ENCODE measurements at places on chromosomes 12 and 14.

GRCh38 chr14:78959674-78960264 lies 789.6 kb downstream of the NRXN3 start:
- peak; percentile 15 for DNase-seq

DNA sequence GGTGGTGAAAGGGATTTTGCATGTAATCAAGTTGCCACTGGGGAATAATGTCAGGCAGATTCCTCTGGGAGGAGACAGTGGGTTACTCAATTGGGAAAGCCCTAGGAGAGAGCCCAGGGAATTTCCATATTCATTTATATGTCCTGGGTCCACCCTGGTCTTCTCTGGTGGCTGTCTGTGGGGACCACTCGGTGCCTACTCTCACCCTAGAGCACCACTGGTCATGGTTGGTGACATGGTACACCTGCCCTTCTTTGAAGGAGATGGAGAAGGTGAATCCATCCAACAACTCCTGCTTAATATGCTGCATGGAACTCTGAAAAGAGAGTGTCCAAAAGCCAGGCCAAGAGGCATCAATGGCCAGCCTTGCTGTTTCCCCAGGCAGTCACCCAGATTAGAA lies 12.8 kb upstream of the RERG start:
- DNase-seq, result no peak

DNA sequence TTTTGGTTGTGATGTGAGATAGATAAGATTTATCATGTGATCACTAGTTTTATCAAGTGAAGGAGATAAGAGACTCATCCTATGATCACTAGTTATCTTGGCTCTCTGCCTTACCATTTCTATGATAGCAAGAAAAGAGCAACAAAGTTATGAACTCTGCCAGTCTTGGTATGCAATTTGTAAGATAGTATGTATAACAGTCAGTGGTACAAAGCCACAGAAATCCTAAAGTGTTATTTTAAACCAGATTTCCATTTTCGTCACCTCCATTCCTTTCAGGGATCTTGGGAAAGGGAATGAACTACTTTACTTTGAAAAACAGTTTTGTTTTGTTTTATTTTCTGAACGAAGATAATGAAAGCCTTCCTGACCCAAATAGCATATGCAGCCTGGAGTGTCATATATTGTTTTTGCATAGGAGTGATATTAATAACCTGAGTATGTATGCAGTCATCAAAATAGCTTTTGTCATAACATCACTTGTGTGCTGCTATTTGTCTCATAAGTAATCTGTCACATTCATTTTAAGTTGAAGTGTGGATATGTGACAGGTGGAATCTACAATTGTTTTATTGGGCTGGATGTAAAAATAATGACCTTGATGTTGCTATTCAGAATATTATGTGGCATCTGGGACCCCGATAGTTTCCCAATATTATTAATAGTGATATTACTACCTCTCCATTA lies 35.0 kb downstream of the FLRT2 start:
- no peak for DNase-seq

DNA sequence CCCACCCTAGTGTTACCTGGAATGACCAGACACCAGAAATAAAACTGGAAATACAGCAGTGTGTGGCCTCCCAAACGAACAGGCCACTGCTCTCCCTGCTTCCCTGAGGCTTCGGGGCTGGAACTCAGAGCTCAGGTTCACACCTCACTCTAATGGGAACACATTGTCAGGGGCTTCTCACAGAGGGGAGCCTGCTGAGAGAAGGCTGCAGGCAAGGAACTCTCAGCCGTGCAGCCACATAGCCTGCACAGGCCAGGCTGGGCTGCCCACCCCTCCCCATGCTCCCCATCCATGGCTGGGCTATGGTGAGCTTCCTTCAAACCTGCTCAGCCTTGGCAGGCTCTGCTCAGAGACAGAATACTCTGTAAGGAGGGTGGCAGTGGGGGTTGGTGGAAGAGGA lies 302.5 kb downstream of the EMP1 start:
- DNase-seq, result no peak

GRCh38 chr14:24395609-24396582 lies 2.9 kb upstream of the NYNRIN start:
- DNase-seq, result no peak

- no peak for DNase-seq
These were observed 110.4 kb upstream of the FZD10 start for GRCh38 chr12:130051900-130052299.

- DNase-seq, result no peak
These were observed 13.6 kb downstream of the CTDSP2 start for GRCh38 chr12:57832966-57833365.

GRCh38 chr12:76428117-76428516 lies 79.9 kb upstream of the BBS10 start:
- no peak for DNase-seq

DNA sequence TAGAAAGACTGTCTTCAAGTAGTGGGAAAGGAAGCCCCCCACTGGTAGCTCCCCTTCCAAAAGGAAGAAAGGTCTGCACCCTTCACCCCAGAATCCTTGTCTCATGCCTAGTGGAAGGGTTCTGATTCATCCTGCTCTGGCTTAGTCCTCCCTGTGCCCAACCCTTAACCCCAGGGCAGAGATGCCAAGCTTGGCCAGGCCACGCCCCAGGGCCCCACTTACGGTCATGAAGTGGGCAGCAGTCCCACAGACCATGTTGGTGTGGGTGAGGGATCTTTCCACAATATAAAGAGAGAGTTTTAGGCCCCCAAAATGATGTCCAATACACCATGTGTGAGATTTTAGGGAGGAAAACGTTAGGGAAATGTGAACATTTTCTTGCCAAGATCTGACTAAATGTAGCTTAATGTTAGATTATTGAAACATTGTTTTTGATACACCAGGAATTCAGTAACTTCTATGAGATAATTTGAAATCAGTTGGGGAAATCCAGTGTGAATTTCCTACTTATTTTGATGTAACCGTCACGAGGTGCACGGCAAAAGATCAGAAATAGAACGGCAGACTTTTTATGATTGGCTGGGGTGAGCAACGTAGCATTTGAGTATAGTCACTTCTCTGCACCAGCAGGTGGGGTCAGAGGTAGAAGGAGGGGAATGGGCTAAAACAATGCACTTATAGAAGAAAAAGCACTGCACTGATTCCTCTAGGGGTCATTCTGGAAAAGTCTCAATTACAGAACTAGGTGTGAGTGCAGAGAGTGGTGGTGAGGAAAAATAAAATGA lies 8.2 kb upstream of the SSPN start:
- DNase-seq, result no peak

GRCh38 chr12:129903956-129904829 lies at the start of gene TMEM132D:
Gene TMEM132D, minus strand, starts transcription at chr12:129904025.
- DNase-seq, result no peak

GRCh38 chr12:67853204-67853603 lies 136.0 kb upstream of the IFNG-AS1 start:
- DNase-seq, result no peak

GRCh38 chr12:1724250-1724649 lies 33.4 kb downstream of the ADIPOR2 start:
- DNase-seq, result no peak

- no peak for DNase-seq
These were observed 19.3 kb upstream of the KRT7 start for GRCh38 chr12:52213564-52214420.

DNA sequence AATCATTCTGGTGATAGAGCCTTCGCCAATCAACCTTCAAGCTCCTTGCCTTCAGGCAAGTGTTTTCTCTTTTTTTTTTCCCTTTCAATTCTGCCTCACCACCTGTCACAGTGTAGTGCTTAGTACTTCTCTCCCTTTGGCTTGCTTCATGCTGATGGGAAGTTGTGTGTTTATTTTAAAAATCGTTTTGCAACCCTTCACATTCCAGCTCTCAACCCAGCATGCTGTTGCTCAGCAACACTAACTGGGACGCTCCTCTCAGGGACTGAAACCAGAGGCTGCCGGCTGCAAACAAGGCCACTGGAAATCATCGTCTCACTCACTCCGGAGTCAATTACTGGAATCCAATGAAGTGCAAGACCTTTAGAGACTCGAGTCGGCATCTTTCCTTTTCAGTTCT lies 342.7 kb downstream of the PRKD1 start:
- no peak for DNase-seq

DNA sequence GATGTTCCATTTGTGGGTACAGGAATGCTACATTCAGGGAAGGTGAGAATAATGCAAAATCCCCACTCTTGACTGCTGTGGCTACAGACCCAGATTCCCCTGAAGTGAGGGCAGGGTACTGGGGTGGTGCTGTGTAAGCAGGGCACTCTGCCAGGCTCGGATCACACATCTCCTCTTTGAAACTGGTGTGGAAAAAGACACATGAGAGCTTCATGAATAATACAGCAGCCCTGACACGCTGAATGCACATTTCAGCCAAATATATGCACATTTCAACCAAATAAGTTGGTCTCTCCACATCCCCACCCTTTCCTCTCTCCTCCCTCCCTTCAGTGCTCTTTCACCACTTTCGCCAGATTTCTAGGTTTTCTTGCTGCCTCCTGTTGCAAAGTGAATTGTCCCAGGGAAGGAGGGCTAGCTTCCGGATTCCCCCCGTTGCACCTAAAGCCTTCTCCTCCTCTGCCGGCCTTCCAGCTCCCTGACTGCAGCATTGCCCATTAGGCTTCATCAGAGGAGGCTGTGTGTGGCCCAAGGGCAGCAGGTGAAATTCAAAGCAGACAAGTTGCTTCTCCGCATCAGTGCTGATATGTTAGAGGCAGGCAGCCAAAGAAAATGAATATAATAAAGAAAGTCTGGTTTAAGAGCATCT lies 118.2 kb upstream of the TMCC3 start:
- no peak for DNase-seq

GRCh38 chr12:26088998-26089397 lies 35.8 kb downstream of the BHLHE41 start:
- no peak for DNase-seq

Measured in stimulated activated CD8-positive, alpha-beta memory T cell treated with anti-CD3 and anti-CD28 coated beads, Interleukin-12 subunit alpha, Interleukin-12 subunit beta, amount 100 ng/mL, for 1 hour (primary cell).